Stimulated activated CD8-positive, alpha-beta memory T cell treated with anti-CD3 and anti-CD28 coated beads, Interleukin-15, amount 100 ng/mL, for 4 hours (primary cell): ENCODE measurements at places on chromosomes 16 and 17.
A peak's percentile ranks its signal among the peaks of the same experiment; 100 is the strongest.

GRCh38 chr16:974611-975261 is 4.0 kb upstream of the LMF1 start:
- DNase-seq: no peak

- DNase-seq: no peak
Observed at GRCh38 chr16:79571065-79571902, 29.3 kb downstream of the MAF start.

- no peak for DNase-seq
Observed at GRCh38 chr17:17551361-17551760, 40.1 kb downstream of the PEMT start.

DNA sequence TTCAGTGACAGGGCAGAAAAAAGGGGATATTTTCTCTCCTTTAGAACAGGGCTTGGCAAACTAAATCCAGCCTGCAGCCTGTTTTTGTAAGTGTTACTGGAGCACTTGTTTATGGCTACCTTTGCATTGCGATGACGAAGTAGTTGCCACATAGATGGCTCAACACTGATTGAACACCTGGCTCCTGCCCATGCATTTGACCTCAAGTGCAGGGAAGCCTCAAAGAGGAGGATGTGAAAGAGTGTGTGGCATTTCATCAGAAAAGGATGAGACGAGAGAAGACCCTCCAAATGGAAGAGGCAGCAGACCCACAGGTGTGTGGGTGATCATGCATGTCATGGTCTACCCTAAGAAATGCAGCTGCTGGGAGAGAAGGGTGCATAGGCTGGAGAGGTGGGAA is 32.7 kb upstream of the IRX5 start:
- no peak for DNase-seq

DNA sequence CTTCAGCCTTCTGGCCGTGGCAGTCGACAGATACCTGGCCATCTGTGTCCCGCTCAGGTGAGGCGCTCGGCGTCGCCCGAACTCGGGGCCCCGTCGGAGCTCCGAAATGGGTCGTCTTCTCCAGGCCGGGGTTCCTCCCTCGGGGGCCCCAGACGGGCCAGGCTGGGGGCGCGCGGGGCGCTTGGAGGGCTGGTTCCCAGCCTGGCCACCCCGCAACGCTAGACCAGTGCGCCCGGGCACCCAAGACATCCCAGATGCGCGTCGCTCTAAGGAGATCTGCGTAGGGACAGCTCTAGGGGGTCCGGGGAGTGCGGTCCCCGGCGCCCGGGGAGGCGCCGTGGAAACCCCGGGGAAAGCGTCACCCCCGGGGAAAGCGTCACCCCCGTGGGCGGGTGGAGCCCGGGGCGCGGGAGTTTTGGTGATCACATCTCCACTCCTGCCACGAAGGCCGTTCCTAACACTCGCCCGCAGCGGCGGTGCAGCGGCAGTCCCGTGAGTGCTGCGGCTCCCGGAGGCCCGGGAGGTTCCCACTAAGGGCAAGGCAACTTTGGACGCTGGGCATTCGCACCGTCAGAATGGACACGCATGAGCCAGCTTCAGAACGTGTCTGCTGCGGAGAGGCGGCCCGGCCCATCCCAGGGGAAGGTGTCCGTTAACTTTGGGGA is 729 bp downstream of the ADORA2B start:
- DNase-seq: peak; percentile 36
